ENCODE measurements at places on chromosomes 12 and 14.

GRCh38 chr12:32211066-32211899, 104.6 kb downstream of the BICD1 start:
- no peak for DNase-seq

GRCh38 chr12:32031109-32031508, 71.9 kb downstream of the RESF1 start:
- no peak for DNase-seq

DNA sequence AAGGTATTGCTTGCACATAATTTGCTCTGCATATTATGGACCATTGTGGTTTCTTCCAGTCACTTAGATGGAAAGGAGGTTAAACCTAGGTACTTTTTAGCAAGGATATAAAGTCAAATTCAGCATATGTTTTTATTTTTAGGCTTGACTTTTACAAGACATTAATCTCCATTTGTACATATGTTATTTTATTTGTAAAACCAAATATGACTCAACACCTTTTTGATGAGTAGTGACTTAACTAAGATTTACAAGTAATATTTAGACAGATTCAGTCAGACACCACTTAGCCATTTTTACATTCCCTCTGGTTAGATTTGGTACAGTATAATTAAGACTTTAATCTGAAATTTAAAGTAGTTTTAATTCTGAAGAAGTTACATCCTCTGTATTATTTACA, 55.0 kb downstream of the BHLHE41 start:
- no peak for DNase-seq

GRCh38 chr14:96165493-96166436, 38.9 kb upstream of the BDKRB2 start:
- DNase-seq = no peak

- DNase-seq = peak; percentile 70
Measured at GRCh38 chr12:51827925-51828818, 20.3 kb downstream of the FIGNL2 start.

DNA sequence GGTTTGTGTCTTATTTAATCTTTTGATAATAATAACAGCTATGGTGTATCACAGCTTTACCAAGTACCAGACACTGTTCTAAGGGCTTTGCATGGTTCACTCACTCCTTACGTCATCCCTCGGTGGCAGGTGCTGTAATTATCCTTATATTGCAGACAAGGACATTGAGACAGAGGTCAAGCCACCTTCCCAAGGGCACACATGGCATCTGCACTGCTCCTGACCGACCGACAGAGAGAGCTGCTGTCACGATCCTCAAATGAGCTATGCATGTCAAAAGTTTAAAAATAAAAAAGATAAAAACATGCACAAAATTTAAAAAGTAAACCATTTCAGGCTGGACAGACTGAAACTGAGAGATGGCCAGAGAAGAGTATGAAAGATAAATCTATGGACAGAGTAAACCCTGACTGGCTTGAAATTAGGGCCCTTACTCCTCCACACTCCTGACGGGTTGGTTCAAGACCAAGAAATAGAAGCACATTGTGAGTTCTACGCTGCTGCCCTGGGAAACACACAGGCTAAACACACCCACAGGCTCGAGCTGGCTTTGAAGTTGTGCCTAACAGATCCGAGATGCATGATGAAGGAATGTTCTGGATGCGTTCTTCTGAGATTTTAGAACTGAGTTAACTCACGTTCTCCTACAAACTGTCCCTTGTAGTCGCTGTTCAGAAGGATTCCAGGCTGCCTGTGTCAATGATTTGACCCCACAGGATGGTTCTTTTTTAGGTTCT, 268.7 kb downstream of the ZFP36L1 start:
- DNase-seq = no peak

GRCh38 chr12:10067264-10067663, 31.5 kb downstream of the CLEC1A start:
- no peak for DNase-seq

DNA sequence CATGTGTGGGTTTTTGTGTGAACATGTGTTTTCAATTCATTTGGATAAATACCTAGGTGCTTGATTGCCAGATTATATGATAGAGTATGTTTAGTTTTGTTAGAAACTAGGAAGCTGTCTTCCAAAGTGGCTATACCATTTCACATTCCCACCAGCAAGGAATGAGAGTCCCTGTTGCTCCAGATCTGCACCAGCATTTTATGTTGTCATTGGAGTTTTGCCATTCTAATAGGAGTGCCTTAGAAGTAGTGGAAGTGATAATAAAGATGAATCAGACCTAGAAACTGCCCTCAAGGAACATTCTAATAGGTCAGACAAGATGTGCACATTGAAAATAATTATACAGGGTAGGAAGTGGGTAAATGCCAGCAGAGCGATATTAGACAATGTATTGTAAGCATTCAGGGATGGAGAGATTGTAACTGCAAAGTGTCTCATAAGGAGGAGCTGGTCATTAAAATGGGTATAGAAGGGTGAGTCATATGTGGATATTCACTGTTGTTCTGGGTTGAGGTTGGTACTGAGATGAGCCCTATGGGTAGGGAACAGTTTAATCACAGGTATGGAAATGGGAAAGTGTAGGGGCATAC, 71.4 kb downstream of the MNAT1 start:
- DNase-seq = peak; percentile 87

DNA sequence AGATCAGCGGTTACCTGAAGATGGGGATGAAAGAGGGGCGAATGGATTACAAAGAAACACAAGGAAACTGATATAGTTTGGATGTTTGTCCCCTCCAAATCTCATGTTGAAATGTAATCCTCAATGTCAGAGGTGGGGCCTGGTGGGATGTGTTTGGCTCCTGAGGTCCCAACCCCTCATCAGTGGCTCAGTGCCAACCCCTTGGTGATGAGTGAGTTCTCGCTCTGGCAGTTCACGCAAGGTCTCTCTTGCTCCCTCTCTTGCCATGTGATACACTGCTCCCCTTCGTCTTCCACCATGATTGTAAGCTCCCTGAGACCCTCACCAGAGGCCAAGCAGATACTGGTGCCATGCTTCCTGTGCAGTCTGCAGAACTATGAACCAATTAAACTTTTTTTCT, 28.0 kb downstream of the ITGA7 start:
- DNase-seq = no peak

DNA sequence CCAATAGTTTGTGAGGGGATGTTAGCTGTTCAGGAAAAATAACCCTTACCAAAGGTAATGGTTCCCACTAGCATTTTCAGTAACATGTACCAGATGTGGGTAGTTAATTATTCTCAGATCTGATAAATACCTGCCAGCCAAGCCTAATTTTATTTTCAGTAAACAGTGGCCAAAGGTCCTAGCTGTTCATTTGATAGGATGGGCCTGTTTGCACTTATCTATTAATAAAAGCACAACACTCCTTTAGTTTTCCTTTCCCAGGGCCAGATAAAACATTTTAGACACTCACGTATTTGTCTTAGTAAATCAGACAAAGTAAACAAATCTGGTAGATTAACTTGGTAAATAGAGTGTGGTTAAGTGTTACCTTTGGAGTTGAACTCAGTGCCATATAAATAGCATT, 345.1 kb downstream of the RAD51B start:
- no peak for DNase-seq

- no peak for DNase-seq
Measured at GRCh38 chr12:50679612-50680011, 84.3 kb upstream of the ATF1 start.

DNA sequence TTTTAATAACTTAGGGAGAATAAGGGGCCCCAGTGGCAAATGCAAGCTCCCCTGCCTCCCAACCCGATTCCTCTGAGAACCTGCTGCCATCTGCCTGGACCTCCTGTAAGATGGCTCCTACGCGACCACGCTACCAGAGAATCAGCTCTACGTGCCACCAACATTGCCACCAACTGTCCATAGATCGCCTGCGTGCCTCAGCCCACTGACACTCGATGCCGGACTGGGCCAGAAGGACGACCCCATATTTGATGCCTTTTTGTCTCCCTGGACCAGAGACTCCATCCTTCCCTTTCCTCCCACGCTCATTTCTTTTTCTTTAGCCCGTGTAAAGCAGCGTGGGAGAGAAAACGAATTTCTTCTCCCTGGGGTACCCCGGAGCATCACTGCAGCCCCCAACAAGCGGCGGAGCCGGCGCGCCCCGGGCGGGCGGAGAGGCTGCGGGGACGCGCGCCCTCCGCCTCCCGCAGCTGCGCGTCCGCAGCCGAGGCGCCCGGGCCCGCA, 565 bp upstream of the KLHL42 start:
- DNase-seq = peak; percentile 8

Measured in mammary epithelial cell (primary cell).